ENCODE measurements at places on chromosomes 2 and 18.

GRCh38 chr2:223997938-223998337 is 40.7 kb downstream of the MRPL44 start:
- no peak for DNase-seq

GRCh38 chr2:199962203-199962602 is 6.8 kb downstream of the MAIP1 start:
- no peak for DNase-seq

DNA sequence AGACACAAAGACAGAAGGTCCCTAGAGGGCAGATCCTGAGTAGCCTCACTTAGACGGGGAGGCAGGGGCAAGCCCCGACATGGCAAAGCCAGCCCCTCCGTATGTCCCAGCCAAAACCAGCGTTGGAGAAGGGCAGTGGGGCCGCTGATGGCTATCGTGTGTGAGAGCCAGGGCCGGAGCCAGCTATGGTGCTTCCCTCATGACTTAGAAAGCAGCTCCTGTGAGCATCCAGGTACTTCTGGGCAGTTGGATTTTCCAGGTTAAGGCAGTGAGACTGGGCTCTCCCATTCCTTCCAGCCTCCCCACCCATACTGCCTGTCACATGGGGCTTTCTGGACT is 31.2 kb upstream of the ROCK2 start:
- DNase-seq: no peak

GRCh38 chr2:236168110-236169080 is at the start of gene GBX2:
Gene GBX2 (minus strand): TSS chr2:236168386. CDS start chr2:236167971, 415 bp downstream.
- DNase-seq: peak; percentile 95

DNA sequence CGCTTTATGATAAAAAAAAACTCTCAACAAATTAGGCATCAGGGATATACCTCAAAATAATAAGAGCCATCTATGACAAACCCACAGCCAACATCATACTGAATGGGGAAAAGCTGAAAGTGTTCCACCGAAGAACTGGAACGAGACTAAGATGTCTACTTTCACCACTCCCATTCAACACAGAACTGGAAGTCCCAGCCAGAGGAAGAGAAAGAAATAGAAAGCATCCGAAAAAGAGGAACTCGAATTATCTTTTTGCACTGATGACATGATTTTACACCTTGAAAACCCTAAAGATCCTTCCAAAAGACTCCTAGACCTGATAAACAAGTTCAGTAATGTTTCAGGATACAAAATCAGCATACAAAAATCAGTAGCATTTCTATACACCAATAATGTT is 121.6 kb downstream of the ZRANB3 start:
- no peak for DNase-seq

DNA sequence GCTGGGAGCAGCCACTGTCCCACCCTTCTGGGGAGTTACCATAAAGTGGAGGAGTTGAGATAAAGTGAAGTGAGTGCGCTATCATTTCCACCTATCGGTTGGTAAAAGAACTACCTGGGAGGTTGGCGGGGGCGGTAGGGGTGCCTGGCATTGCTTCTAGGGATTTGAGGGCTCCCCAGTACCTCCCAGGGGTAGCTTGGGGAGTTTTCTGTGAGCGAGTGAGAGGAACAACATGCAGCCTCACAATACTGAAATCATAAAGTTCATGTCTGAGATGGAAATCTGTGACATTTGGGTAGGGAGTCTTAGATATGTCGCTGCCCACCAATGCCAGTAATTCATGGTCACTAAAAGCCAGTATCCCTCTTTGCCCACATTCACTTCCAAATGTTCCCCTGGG is 68.7 kb downstream of the PRKCE start:
- DNase-seq: no peak

- DNase-seq: no peak
Observed at GRCh38 chr18:23552505-23552904, 33.8 kb downstream of the NPC1 start.

DNA sequence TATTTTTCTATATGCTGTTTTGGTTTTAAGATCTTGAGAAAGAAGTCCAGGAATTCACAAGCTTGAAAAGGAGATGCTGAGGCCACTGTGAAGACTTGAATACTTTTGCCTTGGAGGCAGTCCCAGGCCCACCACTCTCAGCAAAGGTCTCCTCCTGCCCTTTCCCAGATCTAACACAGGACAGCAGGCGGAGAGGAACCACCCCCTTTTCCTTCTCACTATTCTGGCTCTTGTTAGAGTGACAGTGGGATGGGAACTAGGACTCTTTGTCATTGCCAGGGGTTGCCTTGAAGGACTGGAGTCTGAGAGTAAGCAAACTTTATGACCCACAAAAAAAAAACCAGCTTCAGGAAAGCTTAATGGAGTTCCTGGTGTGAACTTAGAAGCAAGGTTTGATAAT is 54.7 kb downstream of the E2F6 start:
- DNase-seq: no peak

DNA sequence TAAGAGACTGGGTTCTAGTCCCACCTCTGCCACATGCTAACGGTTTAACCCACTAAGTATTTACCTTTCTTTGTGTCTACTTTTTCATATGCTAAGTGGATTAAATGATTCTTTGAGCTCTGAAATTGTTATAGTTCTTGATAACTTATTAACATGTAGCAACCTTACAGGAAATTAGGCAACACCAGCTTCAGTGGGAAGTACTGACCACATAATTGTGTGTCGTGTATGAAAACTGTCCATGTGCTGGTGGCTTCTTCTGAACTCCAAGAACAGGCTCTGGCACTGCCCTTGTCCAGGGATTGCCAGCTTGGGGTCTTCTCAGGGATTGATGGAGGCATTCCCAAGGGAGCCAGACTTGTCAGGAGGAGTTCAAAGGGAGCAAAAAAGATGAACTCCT is 427.7 kb downstream of the TGIF1 start:
- no peak for DNase-seq

DNA sequence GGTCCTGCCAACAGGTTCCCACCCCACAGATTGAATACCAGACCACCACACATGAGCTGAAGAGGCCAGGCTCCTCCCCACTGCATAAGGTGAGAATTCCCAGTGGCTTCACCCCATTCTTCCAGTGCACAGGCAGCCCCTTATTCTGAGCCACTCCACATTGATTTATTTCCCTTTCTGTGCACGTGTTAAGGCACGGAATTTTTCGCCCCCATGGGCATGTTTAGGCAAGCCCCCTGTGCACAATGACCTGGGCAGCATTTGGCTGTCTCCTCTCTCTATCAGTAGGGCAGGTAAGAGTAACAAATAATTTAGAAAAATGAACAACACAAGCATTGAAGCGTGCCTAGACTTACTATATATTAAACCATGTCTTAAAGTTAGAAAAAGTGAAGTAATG is 15.2 kb upstream of the CHAC2 start:
- DNase-seq: no peak

- DNase-seq: no peak
Observed at GRCh38 chr2:200221055-200221955, 85.2 kb upstream of the SPATS2L start.

DNA sequence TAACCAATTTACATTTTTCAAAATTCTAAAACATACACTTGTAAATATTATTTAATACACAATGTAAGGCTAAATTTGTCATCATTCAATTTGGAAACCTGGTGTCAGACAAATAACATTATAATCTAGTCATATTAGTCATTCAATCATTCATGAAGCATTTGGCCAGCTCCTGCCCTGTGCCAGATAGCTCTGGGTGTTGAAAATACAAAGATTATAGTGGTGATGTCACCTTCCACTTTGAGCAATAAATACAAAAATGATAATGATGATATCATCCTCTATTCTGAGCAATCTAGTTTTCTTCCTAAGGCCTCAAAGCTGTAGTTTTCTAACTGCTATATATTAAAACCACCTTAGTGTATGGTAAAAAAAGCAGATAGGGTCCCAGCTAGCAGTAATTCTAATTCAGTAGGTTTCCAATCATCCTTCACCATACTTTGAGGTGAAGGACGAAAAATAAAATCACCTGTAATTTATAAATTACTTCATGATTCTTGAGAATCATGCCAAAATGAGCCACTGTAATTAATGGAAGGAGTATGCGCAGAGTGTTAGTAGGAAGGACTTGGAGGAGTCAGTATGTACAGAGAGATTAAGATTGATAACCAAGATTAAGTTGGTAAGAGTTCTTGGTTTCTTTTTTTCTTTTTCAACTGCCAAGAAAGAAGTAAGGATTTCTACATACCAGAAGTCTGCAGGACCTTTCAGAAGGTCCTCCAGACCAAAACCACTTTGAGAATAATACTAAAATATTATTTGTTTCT is 23.2 kb downstream of the MEMO1 start:
- DNase-seq: no peak

GRCh38 chr2:187091664-187092063 is 242.7 kb upstream of the ZSWIM2 start:
- no peak for DNase-seq

DNA sequence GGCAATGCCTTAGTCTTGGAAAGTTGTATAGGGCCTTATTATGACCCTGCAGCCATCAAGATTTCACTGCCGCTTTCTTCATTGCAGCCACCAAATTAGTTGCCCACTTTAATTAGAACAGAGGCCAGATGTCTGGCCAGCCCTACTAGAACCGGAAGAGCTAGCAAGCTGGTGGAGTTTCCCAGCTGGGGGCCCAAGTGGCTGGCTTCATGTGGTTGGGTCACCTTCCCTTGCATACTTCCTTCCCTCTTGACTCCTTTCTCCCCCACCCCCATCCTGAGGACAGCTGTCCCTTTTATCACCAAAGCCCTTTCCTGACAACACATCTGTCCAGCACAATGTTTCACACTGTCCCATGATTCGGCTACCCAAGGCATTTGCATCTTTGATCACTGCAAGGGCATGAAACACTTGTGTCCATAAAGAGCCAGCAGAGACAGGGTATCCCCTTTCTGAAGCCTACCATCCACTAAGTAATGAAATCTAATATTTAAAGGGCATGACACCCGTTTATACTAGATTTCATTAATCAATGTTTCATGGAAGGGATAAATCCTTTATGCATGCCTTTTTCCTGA is 187.2 kb downstream of the BCL11A start:
- no peak for DNase-seq
